Right ventricle myocardium inferior (tissue), 1 donor: ENCODE measurements at places on chromosomes 16 and 17. TPM values are rescaled to one million over a fixed set of nuclear protein-coding genes. Genes with fewer than 3 reads are reported as not detected.

TBC1D3C gene
- total RNA-seq: not detected

GRCh38 chr16:65125871-65126270 is 4.0 kb upstream of the CDH11 start:
- no peak for DNase-seq

DNA sequence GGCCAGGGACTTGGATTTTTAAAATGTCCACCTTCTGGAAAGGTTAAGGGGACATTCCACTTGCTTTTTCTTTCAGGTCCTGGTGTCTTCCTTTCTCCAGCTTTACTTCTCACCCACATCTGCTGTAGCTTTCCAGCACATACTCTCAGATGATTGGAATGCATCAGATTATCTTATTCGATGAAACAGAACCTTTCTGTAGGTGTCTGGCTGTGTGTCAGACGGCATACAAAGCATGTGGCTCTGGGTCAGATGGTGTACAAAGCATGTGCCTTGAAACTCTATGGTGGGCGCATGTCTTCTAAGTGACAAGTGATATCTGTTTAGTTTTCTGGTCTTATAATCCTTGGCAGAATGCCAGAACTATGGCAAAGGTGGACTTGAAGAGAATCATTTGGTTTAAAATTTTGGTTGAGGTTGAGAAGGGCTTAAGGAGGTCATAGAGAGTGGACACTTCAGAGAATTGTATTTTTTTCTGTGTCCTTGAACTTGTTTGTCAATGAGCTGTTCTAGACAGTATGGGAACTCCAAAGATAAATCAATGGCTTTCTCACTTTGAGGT is 125.3 kb downstream of the FTO start:
- DNase-seq: no peak

GRCh38 chr17:75238020-75238580 is 23.3 kb downstream of the GGA3 start:
- DNase-seq: peak; percentile 73

- peak; percentile 47 for DNase-seq
These were observed 226.7 kb downstream of the KATNIP start for GRCh38 chr16:27776556-27777225.

DNA sequence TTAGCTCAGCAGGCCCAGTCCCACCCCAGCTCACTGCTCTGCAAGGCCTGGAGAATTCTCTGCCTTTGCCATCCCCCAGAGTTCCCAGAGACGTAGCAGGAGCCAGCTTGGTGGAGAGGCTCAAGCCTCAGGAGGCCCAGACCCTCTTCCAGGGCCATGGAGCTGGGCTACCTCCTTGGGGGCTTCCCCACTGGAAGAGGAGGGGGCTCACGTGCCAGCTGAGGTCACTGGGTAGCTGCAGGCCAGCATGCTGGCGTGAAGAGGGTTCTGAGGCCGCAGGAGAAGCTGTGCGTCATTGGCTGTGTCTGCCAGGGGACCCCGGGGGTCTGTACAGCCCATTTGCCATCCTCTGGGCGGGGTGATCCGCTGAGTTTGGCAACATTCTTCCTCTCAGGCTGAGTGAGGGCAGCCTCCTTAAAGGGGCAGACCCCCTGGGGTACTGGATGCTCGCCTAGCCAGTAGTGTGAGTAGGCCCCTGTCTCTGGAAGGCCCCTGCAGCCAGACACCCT is 131.6 kb downstream of the RAB11FIP4 start:
- no peak for DNase-seq

CES1 gene
- 52.2 TPM for total RNA-seq

DNA sequence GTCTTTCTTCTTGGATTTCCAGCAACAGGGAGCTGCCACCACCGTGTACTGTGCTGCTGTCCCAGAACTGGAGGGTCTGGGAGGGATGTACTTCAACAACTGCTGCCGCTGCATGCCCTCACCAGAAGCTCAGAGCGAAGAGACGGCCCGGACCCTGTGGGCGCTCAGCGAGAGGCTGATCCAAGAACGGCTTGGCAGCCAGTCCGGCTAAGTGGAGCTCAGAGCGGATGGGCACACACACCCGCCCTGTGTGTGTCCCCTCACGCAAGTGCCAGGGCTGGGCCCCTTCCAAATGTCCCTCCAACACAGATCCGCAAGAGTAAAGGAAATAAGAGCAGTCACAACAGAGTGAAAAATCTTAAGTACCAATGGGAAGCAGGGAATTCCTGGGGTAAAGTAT is 389.0 kb downstream of the MAF start:
- DNase-seq: no peak

DNA sequence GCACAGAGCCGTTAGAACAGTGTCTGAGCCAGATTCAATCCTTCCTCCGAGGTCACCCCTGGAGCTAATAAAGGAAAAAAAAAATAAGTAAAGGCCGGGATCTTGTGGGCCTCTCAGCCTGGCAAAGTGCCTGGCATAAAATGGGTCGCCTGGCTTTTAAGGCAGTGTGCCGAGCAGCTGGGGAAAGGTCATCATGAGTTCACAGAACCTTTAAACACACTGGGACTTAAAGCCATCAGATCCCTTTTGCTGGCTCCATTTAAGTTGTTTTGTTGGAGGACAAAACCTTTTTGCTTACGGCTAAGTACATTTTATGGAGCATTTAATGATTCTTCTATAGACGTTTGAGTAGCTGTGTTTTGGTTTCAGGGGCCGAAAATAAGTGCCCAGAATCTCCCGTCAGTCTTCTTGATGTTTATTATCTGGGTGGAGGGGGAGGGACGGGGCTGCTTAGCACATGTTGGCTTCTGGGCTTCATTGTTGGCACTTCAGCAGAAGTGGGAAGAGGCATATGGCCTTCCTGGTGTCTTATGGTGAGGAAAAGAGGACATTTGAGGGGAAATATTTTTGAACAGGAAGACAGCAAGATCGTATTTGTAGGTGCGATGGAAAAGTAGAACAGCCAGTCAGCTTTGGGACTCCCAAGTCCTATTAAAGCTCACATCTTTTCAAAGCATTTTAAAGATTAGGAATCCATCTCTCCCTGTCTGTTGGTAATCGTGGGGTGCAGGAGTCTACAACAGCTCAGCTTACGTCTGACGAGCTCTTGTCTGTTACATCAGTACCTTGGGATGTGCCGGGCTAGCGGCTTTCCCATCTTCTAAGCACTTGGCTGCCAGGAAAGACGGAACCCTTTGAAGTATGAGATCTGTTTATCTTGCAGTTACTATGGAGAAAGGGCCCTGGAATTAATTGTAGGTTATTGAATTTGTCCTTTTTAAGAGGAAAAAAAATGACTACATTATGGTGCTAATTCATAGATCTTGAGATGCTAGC is 31.1 kb downstream of the RBFOX1 start:
- DNase-seq: no peak

GRCh38 chr17:74295625-74296547 is 21.9 kb downstream of the DNAI2 start:
- DNase-seq: peak; percentile 62

FZD2 gene
- 3.4 TPM for total RNA-seq

TVP23A gene
- 0.41 TPM for total RNA-seq

DNA sequence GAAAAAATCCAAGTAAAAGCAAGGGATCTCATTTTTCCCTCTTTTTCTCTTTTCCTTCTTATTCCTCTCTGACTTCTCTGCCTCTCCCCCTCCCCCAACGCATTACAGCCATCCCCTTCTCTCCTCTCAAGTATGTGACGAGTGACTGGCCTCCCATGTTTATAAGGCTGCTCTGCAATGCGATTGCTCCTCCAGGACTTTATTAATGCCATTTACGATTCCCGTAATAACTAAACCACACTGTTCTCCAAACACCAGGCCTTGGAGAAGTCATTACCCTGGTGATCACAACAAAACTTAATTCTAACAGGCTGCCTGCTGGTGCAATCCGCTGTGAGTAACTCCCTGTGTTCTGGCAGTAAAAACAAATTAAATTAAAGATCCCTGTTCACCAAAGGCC is 88.8 kb downstream of the HS3ST3B1 start:
- DNase-seq: no peak

GRCh38 chr17:58291246-58291645 is 10.5 kb upstream of the MPO start:
- DNase-seq: no peak

DNA sequence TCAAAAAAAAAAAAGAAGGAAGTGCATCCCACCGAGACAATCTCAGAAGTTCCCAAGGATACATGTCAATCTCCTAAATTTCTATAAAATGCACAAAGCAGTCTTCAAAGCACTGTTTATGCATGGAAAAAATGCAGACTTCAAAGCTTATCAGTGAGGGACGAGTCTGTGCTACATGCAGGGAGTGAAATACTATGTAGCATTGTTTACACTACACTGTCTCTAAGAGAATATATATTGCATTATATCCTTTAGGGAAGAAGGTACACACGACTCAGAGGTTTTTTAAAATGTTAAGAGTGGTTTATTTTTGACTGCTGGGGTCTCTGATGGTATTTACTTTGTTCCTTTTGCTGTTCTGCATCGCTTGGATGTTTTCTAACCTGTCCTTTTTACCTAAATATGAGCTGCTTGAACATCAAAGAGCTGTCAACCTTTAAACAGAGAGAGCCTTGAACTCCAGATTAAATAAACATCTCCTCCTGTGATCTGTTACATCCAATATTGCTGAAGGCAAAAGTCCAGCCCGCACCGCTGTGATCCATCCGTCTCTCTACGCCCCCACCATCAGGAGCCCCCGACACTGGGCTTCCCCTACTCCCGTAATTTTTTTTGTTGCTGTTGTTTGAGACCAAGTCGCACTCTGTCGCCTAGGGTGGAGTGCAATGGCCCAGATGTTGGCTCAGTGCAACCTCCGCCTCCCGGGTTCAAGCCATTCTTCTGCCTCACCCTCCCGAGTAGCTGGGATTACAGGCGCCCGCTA is 1.4 kb downstream of the FBXO31 start:
- DNase-seq: no peak

PCGF2 gene
- total RNA-seq: 24.4 TPM

DNA sequence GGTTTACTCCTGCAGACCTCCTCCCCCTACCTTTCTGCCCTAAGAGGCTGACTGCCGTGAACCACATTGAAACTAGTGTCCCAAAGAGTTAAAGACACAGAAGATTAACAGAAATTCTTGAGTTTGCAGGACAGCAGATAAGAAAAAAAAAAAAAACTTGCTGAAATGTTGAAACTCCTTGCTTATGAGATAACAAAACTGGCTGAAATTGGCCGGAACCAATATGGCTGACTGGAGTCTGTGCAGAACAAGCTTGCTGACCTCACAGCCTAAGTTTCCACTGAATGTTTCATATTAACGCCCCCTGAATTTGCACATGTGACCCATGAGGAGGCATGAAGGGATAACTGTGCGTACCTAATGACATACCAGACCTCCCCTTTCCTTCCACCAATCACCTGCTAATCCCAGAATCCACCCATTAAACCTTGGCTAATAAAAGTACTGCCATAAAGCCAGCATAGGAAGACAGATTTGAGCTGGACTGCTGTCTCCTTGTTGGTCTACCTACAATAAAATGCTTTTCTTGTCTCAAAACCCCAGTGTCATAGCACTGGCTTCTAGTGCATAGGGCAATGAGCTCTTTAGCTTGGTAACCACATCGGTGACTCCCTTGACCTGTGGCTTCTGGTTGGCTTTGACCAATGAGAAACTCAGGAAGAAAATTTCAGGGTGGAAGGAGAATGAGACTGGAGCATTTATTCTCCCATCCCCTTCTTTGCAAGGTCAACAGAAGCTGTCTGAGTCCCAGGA is 80.1 kb downstream of the PMP22 start:
- DNase-seq: no peak

GRCh38 chr16:88560714-88561484 is 9.3 kb upstream of the ZC3H18 start:
- DNase-seq: peak; percentile 22

DNA sequence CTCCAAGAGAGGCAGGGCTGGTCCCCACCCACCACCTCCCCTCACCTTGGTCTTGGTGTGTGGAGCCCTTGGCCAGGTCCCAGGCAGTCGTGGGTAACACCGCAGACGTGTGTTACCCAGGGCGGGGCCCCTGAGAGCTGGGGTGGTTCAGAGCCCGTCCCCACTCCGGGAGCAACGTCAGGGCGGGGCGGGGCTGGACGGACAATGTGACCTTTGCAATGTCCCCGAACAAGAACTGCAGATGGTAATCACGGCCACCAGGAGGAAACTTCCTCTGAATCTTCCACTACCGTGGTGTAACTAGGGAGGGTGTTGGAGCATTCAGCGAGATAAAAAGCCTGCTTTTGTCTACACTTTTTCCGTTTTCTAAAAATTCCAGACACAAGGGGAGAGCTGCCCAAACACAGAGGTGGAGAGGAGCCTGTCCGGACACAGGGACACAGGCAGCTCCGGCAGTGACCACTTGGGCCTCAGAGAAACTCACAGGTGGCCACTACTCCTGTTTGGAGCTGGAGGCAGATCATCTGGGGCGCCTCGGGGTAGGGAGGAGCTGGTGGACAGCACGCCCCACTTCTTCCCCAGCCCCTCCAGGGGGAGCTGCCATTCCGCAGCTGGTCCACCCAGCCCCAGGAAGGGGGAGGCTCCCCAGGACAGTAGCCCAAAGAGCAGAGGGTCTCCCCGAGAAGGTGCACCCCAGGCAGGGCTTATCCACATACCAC is 14.2 kb upstream of the SLC38A10 start:
- DNase-seq: peak; percentile 97

NME1 gene
- 18.8 TPM for total RNA-seq

GRCh38 chr17:27666831-27667560 is 36.0 kb downstream of the LGALS9 start:
- no peak for DNase-seq

CCL5 gene
- total RNA-seq: 1.7 TPM

LAT gene
- total RNA-seq: 1.9 TPM

ACSM2B gene
- total RNA-seq: not detected
